ENCODE measurements at places on chromosomes 4 and X.

DNA sequence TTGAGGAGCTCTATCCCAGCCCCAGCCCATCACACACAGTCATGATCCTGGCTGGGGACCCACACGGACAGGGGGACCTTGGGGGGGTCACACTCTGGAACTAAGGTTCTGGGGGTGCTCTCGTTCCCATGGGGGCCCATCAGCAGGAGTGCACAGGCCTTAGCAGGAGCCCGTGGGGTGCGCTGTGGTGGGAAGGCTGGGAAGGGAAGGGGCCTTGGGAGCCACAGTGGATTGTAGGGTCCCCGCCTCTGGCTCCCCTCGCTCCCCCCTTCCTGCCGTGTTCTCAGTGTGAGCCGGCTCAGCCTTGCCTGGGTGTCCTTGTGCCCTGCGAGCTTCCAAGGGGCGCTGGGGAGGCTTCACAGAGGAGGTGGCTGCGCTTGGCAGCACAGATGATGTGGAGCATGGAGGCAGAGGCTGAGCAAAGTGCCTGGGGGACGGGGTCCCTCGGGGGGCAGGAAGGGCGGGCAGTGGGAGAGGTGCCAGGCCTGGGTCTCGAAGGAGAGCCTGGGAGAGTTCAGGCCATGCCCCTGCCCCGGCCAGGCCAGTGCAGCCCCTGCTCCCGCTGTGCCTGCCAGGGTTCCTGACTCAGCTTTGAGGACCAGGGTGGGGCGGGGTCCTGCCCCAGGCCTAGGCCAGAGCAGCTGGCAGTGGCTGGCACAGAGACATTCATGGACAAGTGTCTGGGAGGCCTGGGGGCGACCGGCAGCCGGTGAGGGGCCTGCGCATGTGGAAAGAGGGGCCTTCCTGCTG, 5.5 kb upstream of the HGFAC start:
- DNase-seq = no peak

DNA sequence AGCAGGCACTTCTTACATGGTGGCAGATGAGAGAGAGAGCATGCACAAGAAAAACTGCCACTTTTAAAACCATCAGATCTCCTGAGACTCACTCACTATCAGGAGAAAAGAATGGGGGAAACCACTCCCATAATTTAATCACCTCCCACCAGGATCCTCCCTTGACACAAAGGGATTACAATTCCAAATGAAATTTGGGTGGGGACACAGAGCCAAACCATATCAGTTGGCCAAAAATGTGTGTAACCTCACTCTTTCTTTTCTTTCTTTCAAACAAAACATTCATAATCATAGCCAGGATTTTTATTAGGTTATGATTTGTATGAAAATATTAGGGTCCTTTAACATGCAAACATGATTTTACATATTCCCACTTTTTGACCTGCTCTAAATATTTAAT, 222.1 kb downstream of the PCDH18 start:
- no peak for DNase-seq

- DNase-seq = no peak
Measured at GRCh38 chr4:39044956-39045826, 13.0 kb upstream of the TMEM156 start.

DNA sequence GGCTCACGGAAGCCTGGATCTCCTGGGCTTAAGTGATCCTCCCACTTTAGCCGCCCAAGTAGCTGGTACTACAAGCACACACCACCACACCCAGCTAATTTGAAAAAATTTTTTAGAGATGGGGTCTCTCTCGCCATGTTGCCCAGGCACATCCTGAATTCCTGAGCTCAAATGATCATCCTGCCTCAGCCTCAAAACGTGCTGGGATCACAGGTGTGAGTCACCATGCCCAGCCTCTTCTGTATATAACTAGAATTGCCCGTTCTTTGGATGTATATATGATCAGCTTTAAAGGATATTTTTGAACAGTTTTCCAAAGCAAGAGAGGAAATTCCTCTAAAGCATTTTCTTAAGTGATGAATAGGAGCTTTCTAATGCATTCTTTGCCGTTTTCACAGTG, 22.7 kb downstream of the ZFP42 start:
- no peak for DNase-seq

GRCh38 chr4:139532947-139533346, 23.1 kb downstream of the SETD7 start:
- no peak for DNase-seq

DNA sequence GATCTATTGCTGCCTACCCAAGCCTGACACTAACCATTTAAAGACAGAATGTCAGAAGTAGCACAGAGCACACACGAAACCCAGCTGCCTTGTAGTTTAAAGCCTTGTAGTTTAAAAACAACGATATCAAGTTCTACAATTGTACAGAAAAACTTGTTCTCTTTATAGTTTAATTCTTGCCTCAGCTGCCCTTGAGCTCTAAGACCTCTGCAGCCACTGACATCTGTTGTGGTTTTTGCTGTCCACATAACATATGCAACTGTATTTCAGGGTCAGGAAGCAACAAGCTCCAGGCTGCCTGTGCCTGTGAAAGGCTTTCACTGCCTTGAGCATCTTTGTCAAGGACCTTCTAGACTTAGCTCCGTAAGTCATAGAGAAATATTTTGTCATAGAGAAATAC, 227.2 kb downstream of the SPCS3 start:
- no peak for DNase-seq

DNA sequence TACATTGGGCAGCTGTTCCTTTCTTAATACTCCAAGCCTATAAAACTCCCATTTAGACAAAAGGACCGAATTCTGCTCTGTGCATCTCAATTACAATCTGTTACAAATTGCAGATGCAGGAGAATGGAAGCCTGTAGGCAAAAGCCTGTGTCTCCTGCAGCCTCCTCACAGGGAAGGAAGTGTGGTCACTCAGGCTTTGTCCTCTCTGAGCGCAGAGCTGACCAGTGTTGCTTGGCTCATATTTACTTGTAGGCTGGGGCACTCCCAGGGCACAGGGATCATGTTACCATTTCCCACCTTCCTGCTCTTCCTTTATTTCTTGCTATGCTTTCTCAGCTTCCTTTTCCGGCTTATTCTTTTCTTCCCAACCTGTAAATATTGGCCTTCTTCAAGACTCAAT, 15.7 kb downstream of the SUPT20HL2 start:
- DNase-seq = no peak

GRCh38 chr4:14336656-14337055, 665.6 kb upstream of the CPEB2 start:
- peak; percentile 5 for DNase-seq

GRCh38 chrX:38376747-38377146, 24.3 kb downstream of the OTC start:
- DNase-seq = no peak

GRCh38 chrX:68833855-68834331, 5.1 kb downstream of the EFNB1 start:
- DNase-seq = no peak

- no peak for DNase-seq
Measured at GRCh38 chr4:16263056-16263455, 36.8 kb upstream of the TAPT1 start.

- no peak for DNase-seq
Measured at GRCh38 chr4:8237256-8237989, 32.1 kb upstream of the HTRA3 start.

DNA sequence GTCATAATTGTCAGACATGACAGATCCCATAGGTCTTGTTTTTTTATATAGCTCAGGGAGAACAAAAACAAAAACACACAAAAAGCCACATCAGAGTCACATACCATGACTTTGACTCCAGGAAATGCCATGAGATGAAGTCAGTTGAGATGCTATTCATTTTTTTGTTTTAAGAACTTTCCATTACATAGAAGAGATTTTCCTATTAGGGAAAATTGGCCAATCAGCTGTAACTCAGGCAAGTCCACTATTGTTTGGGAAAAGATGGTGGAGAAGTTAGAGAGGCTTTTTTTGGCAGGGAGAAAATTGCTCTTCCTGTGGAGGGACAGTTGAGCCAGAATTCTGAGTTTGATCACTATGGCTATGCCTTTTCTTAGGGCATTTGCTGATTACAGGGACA, 72.6 kb downstream of the SMARCA5 start:
- no peak for DNase-seq

DNA sequence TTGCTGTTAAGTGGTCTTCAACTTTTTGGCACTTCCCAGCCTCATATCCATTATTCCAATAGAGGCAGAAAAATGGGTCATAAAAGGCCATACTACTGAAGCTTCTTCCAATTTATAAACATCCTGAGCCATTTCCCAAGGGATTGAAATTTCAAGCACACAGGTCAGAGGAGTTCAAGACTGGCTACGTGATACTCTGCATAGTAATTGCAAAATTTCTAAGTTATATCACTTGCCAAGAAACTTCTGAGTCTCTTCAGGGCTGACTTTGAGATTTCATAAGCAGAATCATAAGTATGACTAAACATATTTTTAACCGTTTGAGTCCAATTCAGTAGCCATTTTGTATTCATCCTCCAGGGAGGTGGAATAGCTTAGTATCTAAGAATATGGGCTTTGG, 75.6 kb upstream of the RXFP1 start:
- no peak for DNase-seq

GRCh38 chr4:117821834-117822233, 212.5 kb upstream of the NDST3 start:
- no peak for DNase-seq

DNA sequence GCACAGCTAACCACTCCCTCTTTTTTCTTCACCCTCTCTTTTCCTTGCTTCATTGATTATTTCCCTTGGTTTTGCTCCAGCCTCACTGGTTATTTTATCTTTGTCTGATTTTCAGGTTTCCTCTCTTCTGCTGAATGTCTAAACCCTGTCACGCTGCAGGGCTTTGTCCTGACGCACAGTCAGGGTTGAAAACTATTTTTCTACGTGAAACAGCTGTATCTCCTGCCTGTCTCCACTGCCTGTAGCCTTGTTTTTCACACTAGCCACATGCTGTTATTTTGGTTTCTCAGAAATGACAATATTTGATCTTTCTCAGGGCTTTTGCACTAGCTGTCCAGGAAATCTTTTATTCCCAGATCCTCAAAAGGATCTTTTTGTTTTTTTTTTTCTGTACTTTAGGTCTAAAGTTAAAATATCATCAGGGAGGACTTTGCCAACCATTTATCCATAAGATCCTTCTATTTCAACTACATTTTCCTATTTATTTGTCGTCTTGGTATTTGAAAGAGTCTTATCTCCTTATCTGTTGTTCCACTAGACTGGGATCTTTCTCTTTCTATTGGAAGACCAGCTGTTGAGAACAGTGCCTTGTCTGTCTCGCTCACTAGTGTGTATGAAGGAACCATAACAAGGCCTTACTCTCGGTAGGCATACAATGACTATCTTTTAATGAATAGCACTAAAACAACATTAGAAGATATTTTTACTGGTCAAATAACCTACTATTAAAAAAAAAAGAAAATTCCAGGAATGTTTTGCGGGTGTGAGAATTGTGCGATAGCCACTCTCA, 164.3 kb downstream of the PDHA2 start:
- DNase-seq = no peak

DNA sequence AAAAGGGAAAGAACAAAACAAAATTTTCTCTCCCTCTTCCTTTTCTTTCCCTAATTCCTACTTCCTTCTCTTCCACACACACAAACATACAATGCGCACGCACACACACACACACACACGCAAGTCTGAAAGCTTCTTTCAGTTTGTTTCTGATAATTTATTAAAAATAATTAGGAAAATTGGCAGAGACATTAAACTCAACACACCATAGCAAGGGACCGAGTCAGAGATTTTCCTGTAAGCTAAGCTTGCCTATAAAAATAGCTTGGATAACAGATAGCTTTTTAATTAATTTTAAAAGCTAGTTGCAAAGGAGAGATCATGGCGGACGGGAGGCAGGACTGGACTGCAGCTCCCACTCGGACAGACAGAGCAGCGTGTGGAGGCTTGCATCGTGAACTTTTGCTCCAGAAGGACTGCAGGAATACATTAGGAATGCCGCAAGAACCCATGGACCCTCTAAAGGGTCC, 92.6 kb upstream of the MAPK10 start:
- DNase-seq = no peak

DNA sequence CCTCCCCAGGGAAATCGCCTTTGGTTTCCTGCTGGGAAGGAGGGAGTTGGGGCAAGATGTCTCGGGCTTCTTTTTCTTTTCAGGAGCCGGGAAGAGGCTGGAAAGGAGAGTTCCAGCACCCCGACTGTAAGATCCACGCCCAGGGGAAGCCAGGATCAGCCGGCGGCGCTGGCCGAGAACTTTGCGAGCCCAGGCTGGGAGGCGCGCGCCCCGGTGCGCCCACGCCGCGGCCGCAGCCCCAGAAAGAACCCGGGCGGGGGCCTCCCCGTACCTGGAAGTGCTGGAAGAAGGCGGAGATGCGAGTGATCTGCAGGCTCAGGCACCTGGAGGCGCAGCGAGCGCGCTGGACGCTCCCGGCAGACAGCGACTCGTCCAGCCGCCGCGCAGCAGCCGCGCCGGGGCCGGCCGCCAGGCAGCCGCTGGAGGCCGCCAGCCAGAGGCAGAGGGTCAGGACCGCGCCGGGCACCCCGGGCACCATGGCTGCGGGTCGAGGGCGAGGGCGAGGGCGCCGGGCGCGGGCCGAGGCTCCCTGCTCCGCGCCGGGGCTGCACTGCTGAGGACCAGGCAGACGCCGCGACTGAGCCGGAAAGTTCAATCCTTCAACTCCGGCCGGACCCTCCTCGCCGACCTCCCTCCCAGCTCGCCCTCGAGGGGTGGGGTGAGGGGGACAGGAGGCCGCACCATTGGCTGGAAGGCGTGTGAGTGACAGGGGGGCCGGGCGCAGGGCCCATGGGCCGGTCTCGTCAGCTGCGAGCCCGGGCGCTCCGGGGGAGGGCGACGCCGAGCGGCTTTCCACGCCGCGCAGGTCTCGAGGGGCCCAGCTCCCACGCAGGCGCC, at the start of gene ANOS1:
TSS of gene ANOS1 (minus strand) at position 579 of the 837 bp plus-strand sequence. CDS start at position 478, 101 bp downstream.
- DNase-seq = no peak

- no peak for DNase-seq
Measured at GRCh38 chrX:47206316-47206715, 12.2 kb upstream of the CDK16 start.

DNA sequence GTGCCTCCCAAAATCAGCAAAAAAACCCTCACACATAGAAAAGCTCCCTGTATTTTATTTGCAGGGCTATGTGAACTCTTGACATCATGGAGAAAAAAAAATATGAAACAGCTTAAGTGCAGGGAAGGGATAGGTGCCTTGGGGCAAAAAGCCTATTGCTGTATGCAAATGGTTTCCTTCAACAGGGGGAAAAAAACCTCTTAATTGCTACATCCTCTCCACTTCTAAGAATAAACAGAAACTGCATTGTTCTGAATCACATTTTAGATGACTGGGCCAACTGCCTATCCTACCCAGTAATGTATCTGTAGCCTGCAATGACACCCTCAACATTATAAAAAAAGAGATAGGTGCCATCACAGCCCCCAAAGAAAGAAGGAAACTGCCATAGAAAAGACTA, 229.4 kb upstream of the GALNTL6 start:
- no peak for DNase-seq

DNA sequence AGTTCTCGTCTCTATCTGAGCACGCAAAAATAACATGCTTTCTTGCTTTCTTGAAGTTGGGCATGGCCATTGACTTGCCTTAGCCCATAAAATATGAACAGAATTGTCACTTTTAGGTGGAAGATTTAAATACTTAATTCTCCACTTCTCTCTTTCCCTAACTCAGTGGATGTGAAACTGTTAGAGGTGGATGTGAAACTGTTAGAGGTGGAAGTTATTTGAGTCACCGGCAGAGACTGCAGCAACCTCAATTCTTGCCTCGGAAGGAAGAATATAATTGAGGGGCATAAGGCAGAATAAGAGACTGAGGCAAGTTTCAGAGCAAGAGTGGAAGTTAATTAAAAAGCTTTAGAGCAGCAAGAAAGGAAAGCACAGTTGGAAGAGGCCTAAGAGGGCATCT, 2.8 kb upstream of the PARM1 start:
- DNase-seq = no peak
